ENCODE measurements at places on chromosomes 12 and 14.

DNA sequence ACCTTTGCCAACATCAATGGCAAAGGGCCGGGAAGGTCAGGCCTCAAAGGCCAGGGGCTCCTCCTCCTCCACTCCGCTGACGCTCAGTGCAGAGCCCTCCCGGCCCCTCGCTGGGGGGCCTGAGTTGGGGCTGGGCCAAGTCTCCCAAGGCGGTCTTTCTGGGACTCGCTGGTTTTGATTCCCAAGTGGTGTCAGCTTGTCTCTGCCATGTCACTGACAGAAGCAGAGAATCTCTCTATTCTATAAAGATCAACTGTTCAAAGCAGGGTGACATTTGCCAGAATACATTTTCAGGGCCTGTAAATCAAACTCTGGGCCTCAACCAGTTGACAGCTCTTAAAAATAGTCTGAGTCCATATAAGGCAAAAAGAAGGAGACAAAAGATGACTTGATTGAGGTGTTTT is 75.9 kb downstream of the CCDC88C start:
- DNase-seq, result no peak

DNA sequence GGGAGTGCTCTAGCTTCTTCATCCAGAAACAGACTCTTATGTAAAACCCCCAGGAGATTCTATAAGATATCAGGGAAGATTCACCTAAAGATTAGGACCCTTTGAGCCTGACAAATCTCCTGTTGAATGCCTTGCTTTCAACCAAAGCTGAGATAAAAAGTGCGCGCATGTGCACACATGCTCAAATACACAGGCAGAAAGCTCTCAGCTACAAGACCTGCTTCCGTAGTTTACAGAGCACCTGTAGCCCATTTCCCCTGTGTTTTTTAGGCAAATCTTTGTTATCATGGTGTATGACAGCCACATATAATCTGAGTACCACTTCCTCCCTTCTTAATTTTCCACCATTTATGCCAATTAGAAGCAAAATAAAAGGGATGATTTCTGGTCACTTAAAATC is 866.9 kb downstream of the NRXN3 start:
- no peak for DNase-seq

DNA sequence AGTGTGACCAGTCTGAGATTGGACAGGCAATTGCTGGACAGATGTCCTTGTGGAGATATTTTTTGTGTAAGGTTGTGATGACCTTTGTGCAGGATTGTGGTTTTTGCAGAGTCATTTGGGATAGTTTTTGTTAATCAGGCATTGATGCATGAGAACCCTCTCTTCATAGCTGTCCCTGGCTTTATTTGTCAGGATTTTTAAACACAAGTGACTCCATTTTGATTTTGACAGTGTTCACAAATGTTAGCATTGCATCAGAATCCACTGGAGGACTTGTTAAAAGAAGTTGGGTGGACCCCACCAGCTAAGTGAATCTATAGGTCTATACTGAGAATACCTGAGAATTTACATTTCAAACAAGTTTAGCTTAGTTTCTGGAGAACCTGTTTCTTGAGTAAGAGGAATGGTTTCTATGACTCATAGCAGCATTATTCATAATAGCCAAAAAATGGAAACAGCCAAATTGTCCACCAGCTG is 11.8 kb downstream of the FNTB start:
- DNase-seq, result no peak

DNA sequence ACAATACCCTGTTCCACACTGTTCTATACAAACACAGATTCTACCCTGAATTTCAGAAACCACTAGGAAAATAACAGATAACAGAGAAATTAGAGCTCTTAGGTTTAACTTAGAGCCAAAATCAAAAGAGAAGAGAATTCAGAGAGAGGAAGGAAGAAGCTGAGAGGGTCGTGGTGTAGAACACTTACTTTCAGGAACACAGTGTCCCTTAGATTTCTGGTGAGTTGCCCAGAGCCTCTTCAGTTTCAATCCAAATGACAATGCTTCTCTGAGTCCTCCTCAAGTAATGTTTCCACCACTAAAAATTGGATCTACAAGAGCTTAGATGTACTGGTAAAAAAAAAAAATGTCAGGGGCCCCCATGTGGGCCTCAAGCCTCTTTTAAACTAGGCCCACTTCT is 2.6 kb downstream of the YAF2 start:
- DNase-seq, result no peak

DNA sequence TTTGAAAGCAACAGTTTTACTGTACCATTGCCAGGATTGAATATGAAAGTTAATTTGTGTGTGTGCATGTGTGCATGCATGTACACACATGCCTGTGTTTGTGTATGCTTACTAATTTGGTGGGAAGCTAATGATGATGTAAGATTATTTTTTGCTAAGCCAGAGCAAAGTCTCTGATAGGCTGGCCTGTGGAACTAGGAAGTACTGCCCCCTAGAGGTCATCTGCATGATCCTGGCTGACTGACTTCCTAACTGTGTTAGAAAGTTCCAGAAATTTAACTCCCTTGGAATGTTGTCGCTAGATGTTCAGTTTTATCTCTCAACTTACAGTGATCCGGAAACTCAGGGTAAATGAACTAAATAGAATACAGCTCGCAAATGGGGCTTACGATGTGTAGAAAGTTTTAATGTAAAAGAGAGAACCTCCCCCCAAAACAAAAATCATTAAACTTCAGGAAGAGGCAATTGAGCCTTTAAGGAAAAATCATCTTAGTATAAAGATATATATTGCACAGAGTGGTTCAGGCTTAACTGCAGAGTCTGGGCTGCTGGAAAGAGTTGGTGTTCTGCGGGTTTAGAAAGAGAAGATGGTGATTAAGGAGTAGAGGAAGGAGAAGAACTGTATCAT is 34.3 kb upstream of the SLC38A1 start:
- peak; percentile 57 for DNase-seq

GRCh38 chr12:45852508-45852907 is 123.0 kb downstream of the ARID2 start:
- DNase-seq, result no peak

GRCh38 chr14:99602054-99602787 is 1.8 kb downstream of the CCDC85C start:
- no peak for DNase-seq

DNA sequence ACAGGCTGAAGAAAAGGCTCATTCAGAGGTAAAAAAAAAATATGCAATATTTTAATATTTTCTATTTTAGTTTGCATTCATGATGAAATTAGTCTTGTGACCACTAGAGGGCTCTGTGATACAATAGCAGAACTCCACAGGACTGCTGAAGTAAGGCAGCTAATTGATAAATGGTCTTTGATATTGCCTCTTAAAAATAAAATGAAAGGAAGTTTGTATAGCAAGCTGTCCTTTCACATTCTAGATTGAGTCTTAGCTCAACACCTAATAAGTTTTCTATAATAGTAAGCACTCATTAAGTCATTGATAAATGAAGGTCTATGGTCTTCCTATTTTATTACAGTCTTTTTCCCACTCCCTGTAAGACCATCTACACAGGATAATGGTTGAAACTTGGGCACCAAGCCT is 315.7 kb downstream of the NAV3 start:
- DNase-seq, result peak; percentile 47

DNA sequence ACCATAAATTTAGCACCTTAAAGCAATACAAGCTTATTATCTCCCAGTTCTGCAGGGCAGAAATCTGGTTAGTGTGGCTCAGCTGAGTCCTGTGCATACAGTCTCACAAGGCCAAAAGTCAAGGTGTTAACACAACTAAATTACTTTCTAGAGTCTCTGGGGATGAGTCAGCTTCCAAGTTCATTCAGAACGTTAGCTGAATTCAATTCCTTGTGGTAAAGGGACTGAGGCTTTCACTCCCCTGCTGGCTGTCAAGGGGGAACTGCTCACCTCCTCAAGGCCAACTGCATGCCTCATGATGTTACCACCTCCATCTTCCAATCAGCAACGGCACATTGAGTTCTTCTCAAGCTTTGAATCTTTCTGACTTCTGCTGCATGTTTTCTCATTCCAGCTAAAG is 27.6 kb downstream of the EML5 start:
- no peak for DNase-seq

DNA sequence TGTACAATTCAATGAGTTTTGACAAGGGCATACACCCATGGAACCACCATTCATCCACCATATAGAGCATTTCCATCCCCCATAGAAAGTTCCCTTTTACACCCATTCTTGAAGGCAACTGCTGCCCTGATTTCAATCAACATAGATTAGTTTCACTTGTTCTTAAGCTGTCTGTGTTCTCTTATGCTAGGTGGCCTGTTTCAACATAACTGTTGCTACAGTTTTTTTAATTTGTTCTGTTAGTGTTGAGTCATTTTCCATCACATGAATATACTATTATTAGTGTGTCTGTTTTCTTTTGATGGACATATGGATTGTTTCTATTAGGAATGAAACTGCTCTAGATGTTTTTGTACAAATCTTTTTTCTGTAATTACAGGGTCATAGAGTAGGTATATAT is 123.4 kb downstream of the PTPRQ start:
- no peak for DNase-seq

GRCh38 chr14:87380054-87380453 is 612.9 kb downstream of the GALC start:
- no peak for DNase-seq

- DNase-seq, result no peak
Measured at GRCh38 chr14:82854901-82855300, 1321.2 kb upstream of the SEL1L start.

DNA sequence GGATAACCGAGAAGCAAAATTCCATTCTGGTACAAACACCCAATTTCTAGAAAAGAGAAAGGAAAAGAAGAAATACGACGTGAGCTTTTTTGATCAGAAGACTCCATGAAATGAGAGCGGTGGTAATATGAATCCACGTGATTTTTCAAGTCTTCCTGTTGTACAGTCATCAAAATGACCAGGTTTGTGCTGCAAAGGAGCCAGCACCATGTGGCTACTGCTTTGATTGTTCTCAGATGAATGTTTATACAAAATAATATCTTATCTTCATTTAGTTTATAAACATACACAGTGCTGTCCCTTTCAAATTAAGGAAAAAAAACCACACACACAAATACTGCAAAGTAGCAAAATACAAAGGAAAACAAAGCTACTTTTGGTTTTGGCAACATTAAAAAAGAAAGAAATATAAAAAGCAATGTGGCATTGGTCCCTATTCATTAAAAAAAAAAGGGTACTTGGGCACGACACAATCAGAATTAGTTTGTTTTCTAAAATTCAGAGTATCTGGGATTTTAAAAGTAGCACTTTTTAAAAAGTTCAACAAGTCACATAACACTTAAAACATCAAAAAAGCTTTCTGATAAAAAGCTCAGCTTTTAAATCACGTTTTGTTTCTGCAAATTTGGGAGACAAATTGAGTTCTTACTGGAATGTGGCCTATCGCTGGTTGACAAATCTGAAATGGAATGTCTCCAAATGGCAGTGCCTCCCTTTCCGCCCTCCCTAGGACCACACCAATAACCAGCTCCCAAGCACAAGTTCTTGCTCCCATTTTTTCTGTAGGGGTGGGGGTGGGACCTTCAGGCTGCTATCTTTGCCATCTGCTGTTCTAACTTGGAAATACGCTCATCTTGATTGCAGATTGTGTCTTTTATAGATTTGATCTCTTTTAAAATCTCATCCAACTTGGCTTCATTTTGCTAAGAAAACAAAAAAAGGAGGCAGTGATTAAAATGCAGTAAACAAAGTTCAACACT is 13.2 kb upstream of the SELPLG start:
- no peak for DNase-seq

GRCh38 chr14:56156096-56156495 is 37.9 kb downstream of the PELI2 start:
- no peak for DNase-seq

DNA sequence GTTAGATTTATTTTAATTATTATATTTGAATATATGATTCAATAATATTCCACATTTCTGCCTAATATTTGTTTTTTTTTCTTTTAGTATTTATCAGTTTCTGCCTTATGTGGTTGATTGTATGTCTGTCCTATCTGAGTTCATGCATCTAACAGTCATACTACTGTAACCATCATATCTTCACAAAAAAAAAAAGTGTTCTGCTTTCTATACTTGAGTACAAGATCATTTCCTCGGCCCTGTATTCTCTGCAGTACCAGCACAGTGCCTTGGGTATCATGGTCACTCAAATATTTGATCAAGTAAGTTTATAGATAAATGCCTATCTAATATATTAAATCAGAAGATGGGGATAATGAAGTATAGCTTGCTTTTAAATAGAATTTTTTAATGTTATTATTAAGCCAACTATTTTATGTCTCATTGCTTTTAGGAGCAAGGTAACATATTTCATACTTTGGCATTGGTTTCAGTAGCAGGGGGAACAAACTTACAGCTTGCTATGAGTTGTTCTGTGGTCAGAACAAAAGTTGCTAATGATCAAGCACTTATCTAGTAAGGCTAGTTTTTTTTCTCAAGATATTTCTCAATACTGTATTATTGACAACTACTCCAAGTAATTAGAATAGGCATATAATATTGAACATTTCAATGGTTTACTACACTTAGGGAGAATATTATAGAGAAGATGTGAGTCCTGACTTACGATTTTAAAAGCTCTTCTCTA is 290.5 kb upstream of the FBXO33 start:
- DNase-seq, result no peak

DNA sequence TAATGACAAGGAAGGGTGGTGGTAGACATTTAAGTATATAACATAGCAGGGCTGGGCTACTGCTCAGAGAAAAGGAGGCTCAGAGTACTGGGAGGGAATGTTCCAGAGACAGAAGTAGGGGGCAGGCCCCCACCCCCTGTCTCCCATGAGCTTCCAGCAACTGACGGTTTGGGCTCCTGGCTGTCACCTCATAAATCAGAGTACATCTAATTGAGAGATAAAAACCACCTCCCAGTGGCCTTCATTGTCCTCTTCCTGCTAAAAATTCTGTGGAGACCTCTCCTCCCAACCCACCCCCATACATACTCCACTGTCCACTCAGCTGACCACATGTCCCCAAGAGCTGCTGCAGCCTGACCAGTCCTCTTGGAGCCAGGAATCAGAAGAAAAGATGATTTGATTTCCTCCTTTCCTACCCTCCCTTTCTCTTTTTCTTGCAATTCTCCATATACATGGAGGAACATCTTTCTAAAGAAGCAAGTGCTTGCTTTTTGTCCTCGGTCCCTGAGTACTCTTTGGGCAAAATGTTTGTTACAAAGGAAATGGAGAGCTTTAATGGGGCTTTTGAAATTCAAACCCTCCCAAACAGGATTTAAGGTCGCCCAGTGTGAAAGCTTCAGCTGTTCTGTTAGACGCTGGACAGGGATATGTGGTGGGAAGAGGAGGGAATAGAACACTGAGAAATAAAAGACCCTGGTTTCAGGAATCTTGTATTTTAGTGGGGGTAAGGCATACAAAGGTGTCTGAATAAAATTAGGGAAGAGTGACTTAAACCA is 16.4 kb upstream of the KCNA5 start:
- no peak for DNase-seq

DNA sequence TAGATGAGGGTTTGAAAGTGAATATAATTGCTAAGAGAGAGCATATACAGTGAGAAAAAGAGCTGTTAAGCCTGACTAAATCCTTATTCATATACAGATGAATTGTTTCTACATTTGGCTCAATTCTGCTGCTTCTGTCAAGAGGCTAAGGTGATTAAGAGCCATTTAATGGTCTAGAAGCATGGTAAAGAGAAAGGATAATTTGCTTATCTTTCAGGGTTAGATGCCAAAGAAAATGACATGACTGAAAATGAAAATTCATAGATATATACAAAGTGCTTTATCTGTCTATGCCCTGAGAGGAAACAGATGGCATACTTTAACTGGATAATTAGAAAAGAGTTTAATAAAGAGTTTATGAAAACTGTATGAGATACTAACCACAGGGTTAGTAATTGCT is 834.9 kb downstream of the SLC6A15 start:
- no peak for DNase-seq

- no peak for DNase-seq
Measured at GRCh38 chr14:95493976-95494375, 22.5 kb downstream of the SYNE3 start.

- DNase-seq, result peak; percentile 26
Measured at GRCh38 chr12:76588881-76589565, 29.5 kb upstream of the OSBPL8 start.

GRCh38 chr12:56763753-56764657 is 881 bp downstream of the HSD17B6 start:
- no peak for DNase-seq

Data from hematopoietic multipotent progenitor cell treated with erythropoietin and hydrocortisone succinate and interleukin-3 and kit ligand, for 8 days (in vitro differentiated cells).